ENCODE measurements at places on chromosomes 13 and 19.

GRCh38 chr19:8255426-8256125 lies 46.4 kb downstream of the CERS4 start:
- DNase-seq: peak; percentile 24

DNA sequence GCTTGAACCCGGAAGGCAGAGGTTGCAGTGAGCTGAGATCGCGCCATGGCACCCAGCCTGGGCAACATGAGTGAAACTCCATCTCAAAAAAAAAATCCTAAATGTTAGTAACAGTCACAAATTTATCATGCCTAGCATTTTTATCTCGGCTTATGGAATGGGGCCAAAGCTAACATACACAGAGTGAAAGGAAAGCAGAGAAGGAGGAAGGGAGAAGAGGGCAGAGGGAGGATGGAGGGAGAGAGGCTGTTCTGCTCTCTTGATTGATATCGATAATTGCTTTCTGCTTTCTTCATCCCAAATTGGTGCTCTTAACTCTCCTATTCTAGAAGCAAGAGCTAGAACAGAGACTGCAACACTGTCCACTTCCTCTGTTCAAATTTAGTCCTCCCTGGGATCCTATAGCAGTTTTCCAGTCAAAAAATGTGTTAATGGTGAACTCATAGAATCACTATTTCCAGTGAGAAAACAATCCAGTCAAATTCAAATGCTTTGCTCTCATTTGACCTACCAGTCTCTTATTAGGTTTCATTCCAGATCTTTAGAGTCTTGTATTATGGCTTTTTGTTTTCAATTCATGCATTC lies 15.8 kb upstream of the TUBGCP3 start:
- DNase-seq: no peak

GRCh38 chr19:30896554-30896953 lies 452.7 kb downstream of the TSHZ3 start:
- DNase-seq: no peak

DNA sequence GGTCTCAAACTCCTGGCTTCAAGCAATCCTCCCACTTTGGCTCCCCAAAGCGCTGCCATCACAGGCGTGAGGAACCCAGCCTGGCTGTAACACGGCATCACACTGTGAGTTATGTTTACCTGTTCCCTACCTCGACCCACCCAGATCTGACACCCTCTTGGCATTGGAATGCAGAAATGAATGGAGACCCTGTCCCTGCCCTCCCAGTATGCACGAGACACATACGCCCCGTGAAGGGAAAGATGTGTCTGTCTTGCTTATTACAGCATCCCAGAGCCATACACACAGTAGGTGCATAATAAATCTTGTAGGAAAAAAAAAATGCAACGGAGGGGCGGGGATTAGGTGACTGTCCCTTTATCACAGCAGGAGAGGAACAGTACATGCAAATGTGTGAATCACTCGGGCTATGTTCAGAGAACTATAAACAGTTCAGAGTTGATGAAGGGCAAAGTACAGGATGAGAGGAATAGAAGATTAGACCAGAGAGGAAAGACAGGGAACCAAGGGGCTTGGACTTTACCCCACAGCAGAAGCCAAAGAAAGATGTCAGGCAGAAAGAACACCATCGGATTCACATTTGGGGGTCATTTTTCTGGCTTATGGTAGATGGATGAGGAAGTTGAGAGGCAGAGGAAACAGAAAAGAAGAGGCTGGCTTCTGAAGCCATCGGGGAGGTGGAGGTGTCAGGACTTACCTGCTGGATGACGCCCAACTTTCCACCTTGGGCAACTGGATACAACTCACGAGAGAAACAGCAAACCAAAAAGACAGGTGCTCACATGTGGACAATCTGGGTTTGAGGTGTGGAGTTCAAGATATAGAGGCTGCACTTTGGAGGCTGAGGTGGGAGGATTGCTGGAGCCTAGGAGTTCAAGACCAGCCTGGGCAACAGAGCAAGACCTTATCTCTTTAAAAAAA lies 94.3 kb downstream of the INSR start:
- DNase-seq: no peak

- no peak for DNase-seq
Measured at GRCh38 chr13:23828866-23829265, 60.3 kb downstream of the MIPEP start.

GRCh38 chr13:22198641-22199217 lies 527.9 kb downstream of the FGF9 start:
- no peak for DNase-seq

DNA sequence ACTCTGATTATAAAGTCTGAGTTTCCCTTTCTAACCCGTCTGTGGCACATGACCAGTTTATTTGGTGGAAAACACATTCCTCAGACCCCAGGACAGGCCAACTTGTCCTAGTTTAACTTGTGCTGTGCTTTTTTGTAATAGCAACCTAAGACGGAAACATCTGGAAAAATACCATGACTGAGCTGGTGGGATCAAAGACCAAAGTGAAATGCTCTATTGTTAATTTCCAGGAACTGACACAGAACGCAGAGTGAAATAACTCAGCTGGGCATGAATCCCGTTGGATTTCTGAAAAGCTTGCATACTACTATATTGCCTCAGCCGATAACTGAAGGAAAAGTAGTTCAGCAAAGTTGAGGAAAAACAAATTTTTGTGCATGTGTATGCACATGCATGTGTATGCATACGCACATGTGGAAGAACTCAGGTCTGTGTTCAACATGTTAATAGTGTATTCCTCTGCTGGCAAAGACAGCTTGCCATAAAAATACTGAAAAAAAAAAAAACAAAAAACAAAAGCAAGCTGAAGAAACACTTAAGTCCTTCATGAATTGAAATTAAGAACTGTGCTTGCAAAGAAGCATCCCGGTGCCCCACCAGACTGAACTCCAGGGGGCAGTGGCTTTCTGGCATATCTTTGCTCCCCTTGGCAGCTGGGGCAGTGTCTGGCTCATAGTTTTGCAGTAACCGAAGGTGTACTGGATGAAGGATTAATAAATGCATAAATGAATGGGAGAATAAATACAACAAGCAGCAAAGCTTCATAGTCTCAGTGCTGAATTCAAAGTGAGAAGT lies 187.8 kb downstream of the LHFPL6 start:
- no peak for DNase-seq

- DNase-seq: no peak
Measured at GRCh38 chr19:48149430-48149829, 20.7 kb downstream of the LIG1 start.
